Activated CD8-positive, alpha-beta T cell treated with anti-CD3 and anti-CD28 coated beads for 36 hours (primary cell): ENCODE measurements at places on chromosomes 6 and 20. TPM values are rescaled to one million over a fixed set of nuclear protein-coding genes. Genes with fewer than 3 reads are reported as not detected.

GRCh38 chr6:36598739-36599318, 4.7 kb downstream of the SRSF3 start:
- peaks cover 94% of the 10 kb centered on the region for H3K36me3 ChIP-seq
- H3K4me1 ChIP-seq = peaks cover 51% of the 10 kb centered on the region
- peak overlapping the region; percentile 75 for H3K27ac ChIP-seq
- no peak for DNase-seq
- H3K4me3 ChIP-seq = peak overlapping the region; percentile 86
- no peaks in the 10 kb centered on the region for H3K27me3 ChIP-seq

The TRIM31 gene
- not detected for total RNA-seq

DNA sequence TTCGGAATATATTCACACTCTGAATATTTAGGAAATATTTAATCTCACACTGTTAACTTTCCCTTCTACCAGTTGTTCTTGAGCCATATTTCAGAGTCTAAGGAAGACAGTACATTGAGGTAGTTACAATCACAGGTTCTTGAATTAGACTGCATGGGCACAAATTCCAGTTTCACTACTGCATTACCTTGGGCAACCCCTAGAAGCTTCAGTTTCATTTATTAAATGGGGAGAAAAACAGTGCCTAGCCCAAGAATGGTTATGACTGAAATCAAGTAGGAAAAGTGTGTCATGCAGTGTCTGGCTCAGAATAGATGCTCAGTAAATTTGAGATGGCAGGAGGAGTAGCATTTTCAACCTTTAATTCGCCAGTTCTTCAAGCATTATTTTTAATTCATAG, 124.5 kb upstream of the SAMD5 start:
- H3K27ac ChIP-seq = no peak overlapping the region
- H3K27me3 ChIP-seq = no peaks in the 10 kb centered on the region
- H3K4me1 ChIP-seq = peaks cover 13% of the 10 kb centered on the region
- no peak for DNase-seq

GRCh38 chr20:18511571-18511970, 3.8 kb downstream of the SEC23B start:
- DNase-seq = no peak
- H3K36me3 ChIP-seq = peaks cover 44% of the 10 kb centered on the region
- H3K27ac ChIP-seq = no peak overlapping the region
- peaks cover 44% of the 10 kb centered on the region for H3K4me1 ChIP-seq
- no peak overlapping the region for H3K4me3 ChIP-seq

- no peak for DNase-seq
- H3K27ac ChIP-seq = no peak overlapping the region
- no peaks in the 10 kb centered on the region for H3K4me1 ChIP-seq
These were observed 368.3 kb upstream of the SASH1 start for GRCh38 chr6:147974376-147974775.

The TNNC2 gene
- total RNA-seq = not detected
